ENCODE measurements at places on chromosomes 4 and X.

DNA sequence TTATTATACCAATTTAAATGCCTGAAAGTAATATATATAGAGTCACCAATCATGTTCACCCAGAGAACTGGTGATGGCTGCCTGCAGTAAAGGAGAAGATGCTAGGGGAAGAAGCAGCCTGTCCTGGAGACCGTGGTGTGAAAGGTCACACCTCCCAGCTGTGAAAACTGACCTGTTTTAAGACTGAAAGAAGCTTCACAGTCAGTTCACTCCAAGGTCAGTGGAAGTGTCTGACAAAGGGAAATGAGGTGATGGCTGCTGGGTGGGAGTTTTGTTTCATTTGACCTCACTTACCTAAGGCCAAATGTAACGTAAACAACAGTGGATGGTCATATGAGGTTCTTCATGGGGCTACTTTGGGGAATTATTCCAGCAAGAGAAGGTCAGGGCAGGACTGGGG is 352.1 kb upstream of the GATB start:
- DNase-seq: no peak

DNA sequence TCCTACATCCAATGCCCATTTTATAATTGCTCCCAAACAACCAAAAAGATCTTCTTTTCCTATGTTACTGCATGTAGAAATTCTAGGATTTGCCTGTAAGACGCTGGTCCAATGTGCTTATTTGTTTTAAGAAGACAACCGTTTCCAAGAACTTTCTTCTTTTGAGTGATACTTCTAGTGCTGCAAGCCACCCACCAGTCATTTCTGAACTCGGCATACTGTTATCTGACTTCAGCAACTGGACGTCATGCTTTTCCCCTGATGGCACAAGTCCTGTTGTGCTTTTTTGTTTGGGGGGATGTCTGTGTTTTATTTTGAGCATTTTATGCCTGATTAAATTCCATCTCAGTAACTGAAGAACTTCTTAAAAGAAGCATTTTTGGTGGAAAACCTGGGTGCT is 16.0 kb upstream of the RAP1GDS1 start:
- DNase-seq: no peak

GRCh38 chr4:157217708-157218107 is 2.8 kb upstream of the GRIA2 start:
- DNase-seq: no peak

DNA sequence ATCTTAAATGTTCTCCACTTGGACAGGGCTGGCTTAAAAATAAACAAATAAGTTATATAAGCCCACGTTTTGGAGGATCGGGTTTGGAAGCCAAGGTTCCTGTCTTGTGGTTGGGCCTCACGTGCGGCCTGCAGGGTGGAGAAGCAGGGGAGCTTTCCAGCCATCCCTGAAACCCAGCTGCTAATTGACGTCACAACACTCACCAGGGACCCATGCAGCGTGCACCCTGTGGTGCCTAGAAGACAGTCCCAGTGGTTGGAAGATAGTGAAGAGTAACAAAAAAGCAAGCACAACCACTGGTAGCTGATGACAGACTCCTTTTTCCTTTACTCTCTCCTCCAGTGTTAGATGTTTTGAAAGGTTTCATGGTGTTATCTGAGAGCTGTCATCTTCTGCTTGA is 142.0 kb upstream of the RBPJ start:
- no peak for DNase-seq

- no peak for DNase-seq
Measured at GRCh38 chrX:110228453-110228852, 89.4 kb downstream of the AMMECR1 start.

- DNase-seq: no peak
Measured at GRCh38 chr4:152996672-152997071, 60.5 kb downstream of the FHDC1 start.

- DNase-seq: no peak
Measured at GRCh38 chr4:89316211-89316610, 8.6 kb upstream of the GPRIN3 start.

DNA sequence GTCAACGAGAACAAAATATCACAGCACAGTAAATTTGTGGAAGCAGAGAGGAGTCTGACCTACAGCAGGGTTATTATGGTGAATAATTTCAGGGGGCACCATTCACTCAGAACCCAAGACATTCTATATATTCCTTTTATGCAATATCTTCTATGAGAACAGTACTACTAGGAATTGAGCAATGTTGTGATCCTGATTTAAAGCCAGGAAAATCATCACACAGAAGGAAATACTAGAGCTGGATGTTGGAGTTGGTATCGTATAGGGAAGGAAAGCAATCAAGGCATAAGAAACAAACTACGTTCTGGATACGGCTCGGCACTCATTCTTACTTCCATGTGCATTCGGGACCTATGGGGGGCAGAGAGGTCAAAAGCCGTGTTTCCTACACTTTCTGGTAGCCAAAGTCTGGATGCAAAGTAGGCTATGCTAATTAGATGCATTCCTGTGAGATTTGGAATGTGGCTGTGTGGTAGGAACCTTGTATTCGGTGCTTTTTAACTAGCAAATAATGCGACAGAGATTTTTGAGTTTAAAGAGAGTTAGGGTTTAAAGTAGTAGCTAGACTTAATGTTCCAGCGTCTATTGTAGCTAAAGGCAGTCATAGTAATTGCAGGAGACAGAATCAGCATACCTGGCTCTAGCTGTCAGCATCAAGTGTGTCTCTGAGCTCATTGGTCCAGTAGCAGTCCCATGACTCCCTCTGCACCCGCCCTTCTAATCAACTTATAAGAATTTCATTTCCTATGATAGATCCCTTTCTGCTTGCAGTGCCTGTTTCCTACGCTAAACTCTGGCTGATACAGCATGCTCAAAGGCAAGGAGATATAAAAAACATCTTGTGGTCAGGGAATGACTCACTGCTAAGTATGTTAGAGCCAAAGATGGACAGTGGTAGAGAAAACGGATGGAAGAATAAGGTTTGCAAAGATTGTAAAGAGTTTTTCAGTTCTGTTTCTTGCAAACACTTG is 43.3 kb upstream of the PDGFC start:
- no peak for DNase-seq

DNA sequence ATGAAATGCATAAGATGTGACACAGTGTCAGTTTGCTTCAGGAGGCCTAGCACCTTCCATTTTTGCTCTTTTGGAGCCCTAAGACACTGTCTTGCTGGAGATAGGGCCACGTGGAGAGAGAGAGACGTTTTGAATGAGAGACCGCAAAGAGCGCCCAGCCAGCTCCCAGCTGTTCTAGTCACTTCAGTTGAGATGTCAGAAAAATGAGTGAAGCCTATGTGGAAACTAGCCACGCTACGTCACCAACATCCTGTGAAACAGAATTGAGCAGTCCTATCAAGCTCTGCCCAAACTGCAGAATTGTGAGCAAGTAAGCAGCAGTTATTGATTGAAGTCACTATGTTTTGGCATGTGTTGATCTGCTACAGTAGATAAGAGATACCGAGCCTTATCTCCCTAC is 13.1 kb downstream of the GPR82 start:
- DNase-seq: no peak

GRCh38 chr4:110236324-110236723 is 37.9 kb upstream of the ELOVL6 start:
- no peak for DNase-seq

DNA sequence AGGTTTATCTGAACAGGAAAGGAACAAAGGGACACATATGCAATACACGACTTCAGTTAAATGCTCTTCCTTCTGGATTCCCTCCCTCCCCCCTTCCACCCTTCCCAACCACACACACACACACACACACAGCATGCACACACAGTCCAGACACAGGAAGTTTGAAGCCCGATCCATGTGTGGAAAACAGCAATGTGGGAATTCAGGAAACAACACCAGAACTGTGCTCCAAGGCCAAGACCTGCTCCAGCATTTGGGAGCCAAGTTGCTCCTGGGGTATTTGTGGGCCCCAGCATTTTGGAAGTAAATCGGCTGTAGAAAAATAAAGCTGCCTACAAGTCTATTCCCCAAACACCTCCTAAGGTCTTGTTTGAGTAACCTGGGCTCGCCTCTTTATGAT is 5.6 kb upstream of the AMOT start:
- no peak for DNase-seq

GRCh38 chrX:13258052-13258444 is 61.8 kb downstream of the ATXN3L start:
- DNase-seq: no peak

DNA sequence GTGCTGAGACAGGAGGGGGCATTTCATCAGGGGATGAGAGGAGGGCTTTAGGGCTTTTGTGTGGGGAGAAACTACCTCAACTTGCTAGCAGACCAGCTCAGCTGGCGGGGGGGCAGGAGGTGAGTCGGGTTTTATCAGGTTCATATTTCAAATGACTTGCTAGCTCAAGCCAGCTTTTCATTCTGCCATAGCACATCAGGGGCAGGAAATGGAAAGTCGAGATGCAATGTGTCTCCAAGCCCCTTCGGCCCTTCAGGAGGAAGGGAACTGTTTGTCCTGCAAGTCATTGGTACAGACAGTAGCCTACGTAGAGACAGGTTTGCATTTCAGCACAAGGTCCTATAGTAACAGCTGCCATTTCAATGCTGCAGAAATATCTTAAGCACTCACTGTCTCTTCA is 194.1 kb downstream of the PTTG2 start:
- no peak for DNase-seq

DNA sequence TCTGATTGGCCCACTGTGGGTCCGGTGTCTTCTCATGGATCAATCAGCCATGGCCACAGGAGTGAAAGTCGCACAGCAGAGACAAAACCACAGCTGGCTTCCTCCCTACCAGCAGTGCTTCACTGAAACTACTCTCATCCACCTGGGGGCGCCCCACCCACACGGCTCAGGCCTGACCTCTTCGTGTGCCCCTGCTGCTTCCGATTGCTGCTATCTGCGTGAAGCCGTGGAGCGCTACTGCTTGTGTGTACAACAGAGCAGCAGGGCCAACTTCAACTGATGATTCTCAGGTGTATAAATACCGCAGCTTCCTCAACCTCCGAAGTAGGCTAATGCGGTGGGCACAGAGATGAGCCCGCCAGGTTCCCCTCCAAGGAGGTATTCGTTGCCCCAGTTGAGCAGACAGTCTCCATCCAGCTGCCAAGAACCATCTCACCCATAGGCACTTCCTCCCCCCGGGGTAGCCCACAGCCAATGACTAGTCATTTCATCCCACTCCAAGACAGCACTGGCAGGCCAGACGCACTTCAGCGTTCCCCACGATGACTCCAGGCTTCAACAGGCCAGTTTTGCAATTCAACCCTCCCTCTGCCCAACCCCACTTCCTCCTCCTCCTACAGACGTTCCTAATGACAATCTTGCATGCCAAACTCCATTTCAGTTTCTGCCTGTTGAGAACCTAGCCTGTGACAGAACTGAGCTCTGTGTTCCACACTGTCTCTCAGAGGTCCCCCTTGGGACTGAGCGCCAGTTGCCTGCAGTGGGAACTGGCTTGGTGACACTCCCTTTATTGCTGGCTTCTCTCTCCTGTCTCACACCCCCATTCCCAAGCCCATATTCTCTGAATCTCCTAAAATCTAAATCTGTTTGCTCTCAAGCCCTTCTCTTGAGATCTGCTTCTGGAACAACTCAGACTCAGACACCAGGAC is 41.3 kb upstream of the ATP6AP2 start:
- DNase-seq: peak; percentile 44

- DNase-seq: no peak
Measured at GRCh38 chrX:24124244-24124799, 25.2 kb upstream of the ZFX start.
